Stimulated activated CD4-positive, alpha-beta T cell treated with anti-CD3 and anti-CD28 coated beads, Interleukin-15, amount 100 ng/mL, for 24 hours (primary cell): ENCODE measurements at places on chromosomes 7 and 10.

DNA sequence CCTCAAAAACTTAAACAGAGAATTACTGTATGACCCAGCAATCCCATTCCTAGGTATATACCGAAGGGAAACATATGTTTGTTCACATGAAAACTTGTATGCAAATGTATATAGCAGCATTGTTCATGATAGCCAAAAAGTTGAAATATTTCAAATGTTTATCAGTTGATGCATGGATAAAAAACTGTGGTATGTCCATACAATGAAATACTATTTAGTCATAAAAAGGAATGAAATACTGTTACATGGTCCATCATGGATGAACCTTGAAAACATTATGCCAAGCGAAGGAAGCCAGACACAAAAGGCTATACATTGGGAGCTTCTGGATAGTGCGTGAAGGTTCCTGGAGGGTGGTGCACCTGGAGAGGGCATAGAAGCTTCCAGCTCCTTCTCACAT, 11.0 kb upstream of the TRA2A start:
- DNase-seq, result no peak

- no peak for DNase-seq
Observed at GRCh38 chr10:121774813-121775212, 153.0 kb downstream of the ATE1 start.

- no peak for DNase-seq
Observed at GRCh38 chr10:124283949-124284250, 134.8 kb downstream of the OAT start.

DNA sequence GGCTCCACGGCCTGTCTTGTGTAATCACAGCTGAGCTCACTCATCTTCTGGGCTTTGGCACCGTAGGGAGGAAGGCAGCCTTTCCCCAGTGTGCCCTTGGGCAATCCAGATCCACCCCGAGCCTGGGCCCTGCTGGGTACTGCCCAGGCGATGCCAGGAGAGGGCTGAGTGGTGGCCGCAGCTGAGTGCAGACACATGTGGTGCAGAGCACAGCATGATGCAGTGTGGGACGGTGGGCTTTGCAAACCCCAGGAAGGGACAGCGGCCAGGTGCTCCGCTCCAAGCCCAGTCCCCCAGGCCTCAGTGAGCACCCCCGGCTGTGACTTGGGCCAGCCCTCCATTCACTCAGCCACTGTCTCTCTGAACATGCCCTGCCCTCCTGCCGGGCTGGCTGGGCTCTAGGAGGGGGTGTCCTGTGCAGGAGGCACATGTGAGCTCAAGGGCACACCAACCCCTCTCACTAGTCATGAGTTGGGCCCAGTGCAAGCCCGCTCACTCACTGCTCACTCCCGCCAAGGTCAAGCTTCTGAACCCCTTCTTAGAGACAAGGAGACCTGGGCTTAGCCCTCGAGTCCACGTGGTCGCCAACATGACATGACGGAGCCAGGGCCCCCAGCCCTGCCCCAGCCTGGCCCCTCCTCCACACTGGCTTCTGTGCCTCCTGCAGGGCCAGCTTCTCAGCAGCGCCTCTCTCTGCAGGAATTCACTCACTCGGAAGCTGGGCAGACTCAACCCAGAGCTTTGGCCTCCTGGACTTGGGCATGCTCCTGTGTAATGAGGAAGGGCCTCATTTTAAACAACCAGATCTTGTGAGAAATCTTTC, 77.5 kb upstream of the INSIG1 start:
- no peak for DNase-seq

DNA sequence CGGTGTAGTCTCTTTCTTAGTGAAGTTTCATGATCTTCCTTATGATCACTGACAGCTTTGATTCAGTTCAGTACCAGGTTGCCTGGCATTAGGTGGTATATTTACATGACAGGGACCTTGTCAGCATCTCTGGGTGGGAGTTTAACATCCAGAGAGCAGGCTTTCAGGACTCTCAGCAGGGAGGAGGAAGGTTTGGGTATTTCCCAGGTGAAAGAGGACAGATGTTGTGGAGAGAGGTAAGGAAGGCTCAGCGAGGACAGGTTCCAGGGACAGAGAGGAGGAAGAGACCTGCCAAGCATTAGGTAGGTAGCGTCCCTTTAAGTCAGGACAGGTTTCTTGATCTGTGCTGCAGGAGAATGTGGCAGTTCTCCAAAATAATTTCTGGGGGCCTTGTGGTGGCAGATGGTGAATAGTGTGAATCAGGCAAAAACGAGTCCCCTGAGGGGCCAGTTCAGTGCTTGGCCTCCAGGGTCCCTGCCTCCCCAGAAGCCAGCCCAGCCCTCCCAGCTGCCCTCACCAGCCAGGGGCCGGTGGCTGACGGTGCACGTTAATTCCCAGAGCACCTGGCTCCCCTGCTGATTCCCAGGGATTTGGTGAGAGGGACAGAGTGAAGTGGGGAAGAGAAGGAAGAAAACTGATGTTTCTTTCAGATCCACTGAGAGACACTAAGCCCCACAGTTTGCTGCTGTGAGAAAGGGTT, 82.0 kb downstream of the VWC2 start:
- DNase-seq, result no peak

DNA sequence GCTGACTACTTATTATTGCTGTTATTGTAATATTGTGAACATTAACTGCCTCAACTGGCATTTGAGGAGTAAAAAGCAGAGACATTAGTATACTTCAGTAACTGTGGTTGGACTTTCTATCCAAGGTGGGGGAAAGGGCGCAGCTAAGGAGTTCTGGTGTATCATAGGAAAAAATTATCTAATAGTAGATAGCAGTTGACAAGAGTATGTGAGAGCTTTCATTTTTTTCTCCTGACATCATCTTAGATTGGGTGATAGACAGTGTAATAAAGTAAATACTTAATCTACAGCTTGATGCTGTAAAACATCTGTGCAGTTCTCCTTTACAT, 68.9 kb downstream of the PHTF2 start:
- DNase-seq, result no peak

DNA sequence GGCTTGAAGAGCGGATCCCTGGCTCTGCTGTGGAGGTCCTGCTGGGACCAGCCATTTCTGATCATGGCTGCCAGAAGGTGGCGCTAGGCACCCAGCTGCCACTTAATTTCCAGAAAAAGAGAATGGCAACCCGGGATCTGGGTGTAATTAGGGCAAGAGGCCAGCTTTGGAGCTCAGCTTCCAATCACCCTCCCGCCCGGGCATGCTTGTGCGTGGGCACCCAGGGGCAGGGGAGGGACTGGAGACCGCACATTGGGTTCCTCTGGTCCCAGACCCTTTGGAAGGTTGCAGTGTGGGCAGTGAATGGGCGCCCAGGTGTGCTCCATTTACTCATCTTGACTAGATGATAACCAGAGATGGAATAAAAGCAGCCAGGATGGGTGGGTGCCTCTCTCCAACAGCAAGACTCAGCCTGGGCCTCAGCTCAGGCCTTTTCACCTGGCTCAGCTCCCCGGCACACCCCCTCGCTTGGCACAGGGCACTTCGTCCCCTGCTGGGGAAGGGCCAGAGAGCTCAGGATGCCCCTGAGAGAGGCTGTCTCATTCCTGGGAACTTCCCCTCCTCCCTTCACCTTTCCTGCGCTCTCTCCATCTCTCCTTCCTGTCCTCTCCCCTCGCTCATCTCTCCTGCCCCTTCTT, 14.7 kb downstream of the FAM241B start:
- DNase-seq, result peak; percentile 64

GRCh38 chr10:124319926-124320391, 98.8 kb downstream of the OAT start:
- no peak for DNase-seq

DNA sequence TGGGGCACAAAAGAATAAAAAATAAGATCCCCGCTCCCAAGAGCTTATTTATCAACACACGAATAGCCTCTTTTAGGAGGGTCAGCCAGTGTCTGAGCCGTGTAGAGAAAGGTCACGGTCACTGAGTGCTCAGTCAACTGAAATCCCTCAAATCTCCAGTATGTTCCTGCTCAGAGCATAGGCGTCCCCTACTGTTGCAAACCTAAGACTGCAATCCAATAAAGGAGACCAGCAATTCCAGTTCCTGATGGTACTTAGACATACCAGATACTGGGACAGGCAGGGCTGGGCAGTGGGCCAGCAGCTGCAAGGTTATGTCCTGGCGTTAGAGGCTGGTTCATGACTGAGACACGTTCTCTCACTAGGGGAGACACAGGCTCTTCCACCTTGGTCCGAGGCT, 93.6 kb downstream of the CACNB2 start:
- no peak for DNase-seq

- DNase-seq, result no peak
Observed at GRCh38 chr7:21462081-21462480, 34.2 kb downstream of the SP4 start.

DNA sequence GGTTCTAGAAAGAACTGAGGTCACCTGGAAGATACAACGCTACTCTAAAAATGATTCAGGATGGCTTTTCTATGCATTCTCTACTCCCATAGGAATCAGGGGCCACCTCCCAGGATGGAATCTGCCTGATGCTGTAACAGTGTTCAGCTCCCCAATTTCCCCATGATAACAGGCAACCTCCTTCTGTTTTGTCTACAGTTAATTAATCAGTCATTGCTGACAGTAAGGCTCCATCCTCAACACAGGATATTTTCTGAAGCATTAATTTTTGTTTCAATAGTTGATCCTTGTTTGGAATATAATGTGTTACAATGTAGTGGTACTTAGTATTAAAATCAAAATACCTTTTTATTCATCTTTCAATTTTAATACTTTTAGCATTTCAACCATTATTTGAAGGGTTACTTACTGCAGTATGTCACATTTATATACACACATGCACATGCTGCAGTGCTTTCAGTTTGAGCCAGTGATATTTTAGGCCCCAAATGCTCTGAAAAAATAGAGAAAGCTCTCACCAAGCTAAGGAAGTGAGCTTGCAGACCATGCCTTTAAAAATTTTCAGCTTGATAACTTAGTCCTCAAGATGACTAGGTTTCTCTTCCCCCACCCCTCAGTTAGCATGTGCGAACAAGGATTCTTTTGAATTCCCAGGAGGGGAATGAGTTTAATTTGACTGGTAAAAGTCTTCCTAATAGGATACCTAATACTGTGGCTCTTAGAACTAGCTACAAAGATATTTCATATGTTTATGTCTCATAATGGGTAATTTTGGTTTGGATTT, 592 bp upstream of the PIK3CG start:
- DNase-seq, result no peak

DNA sequence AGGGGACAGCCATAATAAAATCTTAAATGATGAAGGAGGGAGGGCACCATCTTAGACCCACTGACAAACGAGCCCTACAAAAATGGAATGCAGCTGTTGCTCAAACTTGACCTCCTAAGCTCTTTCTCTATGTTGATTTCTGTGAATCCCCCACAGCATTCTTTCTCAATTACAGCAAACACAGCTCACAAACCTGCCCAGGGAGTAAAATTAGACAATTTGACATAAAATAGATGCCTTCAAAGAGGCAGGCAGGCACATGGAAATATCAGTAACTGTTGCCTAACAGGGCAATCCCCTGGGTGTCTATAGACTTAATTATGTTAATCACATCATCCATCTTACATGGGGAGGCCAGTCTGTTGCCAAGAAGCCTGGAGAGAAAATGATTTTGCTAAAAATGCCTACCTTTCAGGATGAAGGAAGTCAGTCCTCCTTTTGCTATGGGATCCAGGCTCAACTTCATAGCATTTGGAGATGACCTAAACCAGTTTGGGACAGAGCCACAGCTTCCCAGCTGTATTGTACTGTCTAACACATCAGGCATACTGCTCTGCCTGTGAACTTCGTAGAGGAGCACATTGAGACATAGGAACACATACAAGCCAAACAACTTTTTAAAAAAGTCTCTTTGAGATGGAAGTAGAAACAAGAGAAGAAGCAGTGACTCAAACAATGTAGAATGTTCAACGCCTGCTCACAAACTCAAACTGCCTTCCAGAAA, 1177.4 kb downstream of the SORCS1 start:
- DNase-seq, result no peak

DNA sequence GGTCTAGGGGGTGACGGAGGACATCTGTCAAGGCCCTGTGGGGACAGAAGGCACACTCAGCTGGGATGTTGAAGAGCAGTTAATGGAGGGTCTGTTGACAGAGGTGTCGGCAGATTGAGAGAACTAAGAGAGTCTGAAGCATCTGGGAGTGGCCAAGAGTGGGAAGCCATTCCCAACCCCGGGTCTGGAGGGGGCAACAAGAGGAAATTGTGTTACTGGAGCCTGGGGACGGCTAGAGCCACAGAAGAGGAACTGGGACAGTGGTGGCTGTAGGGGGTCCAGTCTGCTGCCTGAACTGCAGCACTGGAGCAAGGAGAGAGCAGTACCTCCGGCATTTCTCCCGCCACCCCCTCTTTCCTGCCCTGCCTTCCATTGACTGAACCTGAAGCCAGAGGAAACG, 136.6 kb downstream of the CHN2 start:
- no peak for DNase-seq

GRCh38 chr10:22271786-22272185, 44.4 kb upstream of the COMMD3 start:
- DNase-seq, result no peak

DNA sequence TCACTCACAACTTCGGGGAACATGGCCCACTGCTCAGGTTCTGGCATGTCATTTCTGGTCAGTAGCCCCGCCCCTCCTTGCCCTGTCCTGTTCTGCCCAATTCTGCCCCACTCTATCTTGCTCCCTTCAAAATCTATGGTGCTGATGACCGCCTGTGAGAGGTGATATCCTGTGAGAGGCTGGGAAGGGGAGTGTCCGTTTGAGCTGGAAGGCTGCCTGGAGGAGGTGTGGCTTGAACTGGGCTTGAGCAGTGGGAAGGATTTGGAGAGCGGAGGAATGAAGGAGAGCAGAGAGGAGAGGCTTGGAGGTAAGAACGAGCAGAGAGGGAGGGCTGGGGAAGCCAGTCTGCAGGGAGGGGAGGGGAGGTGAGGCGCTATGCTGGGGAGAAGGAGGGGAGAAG, 145.3 kb downstream of the RPS24 start:
- DNase-seq, result no peak

DNA sequence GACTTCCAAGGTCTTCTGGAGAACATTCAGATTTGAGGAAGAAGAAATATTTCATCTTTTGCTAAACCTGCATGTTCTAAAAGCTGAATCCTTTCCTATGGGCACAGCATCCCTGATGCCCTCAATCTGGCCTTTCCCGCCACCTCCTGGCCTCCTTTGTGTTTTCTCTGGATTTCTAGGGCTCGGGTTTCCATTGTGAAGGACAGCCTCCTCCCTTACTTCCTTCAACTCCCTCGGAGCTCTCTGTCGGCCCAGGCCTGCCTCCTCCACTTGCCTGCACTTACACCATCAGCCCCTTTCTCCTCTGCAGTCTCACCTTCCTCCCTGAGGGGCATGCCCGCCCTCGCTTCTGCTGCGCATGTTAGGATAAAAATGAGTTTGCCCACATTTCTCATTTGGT, 75.4 kb downstream of the WIPF3 start:
- DNase-seq, result no peak

DNA sequence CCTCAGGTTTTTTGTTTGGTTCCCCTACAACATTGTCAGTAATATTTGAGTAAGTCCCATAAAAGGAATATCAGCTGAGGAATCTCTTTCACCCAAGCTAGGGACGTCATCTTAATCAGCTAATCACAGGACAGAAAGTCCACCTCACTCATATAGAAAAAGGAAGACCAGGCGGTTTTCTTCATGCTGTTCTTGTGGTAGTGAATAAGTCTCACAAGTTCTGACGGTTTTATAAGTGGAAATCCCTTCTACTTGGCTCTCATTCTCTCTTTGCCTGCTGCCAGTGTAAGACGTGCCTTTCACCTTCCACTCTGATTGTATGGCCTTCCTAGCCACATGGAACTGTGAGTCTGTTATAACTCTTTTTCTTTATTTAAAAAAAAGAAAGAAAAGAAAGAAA, 308.1 kb upstream of the PFKP start:
- DNase-seq, result no peak

GRCh38 chr10:71475243-71475871, 78.6 kb downstream of the CDH23 start:
- no peak for DNase-seq

GRCh38 chr10:71697938-71698709, 21.5 kb downstream of the C10orf105 start:
- DNase-seq, result peak; percentile 61

GRCh38 chr7:159049266-159050025, 95.2 kb downstream of the VIPR2 start:
- no peak for DNase-seq
